ENCODE measurements at places on chromosomes 12 and 14. TPM values are rescaled to one million over a fixed set of nuclear protein-coding genes. Genes with fewer than 3 reads are reported as not detected.

- H3K27me3 ChIP-seq, result peaks cover 4% of the 10 kb centered on the region
- peaks cover 35% of the 10 kb centered on the region for H3K4me1 ChIP-seq
- no peak for DNase-seq
- H3K36me3 ChIP-seq, result peaks cover 12% of the 10 kb centered on the region
- no peak overlapping the region for H3K27ac ChIP-seq
These were observed 8.0 kb downstream of the DUSP6 start for GRCh38 chr12:89344043-89344861.

- no peaks in the 10 kb centered on the region for H3K27me3 ChIP-seq
- no peak overlapping the region for H3K4me3 ChIP-seq
- DNase-seq, result peak; percentile 48
- no peak overlapping the region for H3K27ac ChIP-seq
These were observed 91.2 kb upstream of the PARP11 start for GRCh38 chr12:3964439-3964838.

- no peaks in the 10 kb centered on the region for H3K36me3 ChIP-seq
- DNase-seq, result no peak
- H3K4me3 ChIP-seq, result no peak overlapping the region
- peaks cover 14% of the 10 kb centered on the region for H3K27me3 ChIP-seq
These were observed 4.1 kb downstream of the CYP46A1 start for GRCh38 chr14:99688210-99688581.

DNA sequence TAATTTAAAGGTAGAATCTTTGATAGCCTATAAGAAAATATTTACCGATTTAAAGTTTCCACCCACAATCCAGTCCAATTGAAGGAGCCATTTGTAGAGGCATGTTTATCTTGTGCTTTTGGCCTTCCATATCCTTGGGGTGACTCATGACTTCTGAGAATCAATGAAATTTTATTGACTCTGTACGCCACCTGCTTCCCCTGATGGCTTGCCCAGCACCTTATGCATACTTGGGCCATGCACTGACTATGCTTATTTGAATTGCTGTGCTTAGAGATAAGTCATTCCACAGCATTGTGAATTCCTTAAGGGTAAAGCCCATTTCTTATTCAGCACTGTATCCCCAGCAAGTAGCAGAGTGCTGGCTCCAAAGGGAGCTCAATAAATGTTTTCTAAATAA, 954.8 kb upstream of the SEL1L start:
- H3K27me3 ChIP-seq, result no peaks in the 10 kb centered on the region
- H3K4me3 ChIP-seq, result no peak overlapping the region
- no peak overlapping the region for H3K27ac ChIP-seq
- no peak for DNase-seq
- H3K36me3 ChIP-seq, result no peaks in the 10 kb centered on the region
- no peaks in the 10 kb centered on the region for H3K4me1 ChIP-seq

DNA sequence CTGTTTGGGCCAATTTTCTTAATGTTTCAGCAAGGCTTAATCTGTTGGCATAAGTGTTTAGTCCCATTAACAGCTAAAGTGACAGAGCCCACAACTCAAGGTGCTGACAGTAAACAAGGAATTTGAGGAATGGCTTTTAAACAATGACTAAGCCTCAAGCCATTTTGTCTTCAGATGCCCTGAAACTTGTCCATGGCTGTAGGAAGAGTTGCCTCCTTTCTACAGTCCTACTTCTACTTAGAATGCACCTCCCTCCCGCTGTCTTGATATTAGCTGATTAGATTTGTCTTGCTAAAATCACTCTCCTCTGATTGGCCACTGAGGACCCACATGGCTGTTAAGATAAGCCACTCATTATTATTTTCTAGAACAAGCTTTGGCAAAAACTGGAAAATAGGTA, 188.4 kb upstream of the OTX2 start:
- peaks cover 13% of the 10 kb centered on the region for H3K27me3 ChIP-seq
- no peak overlapping the region for H3K4me3 ChIP-seq
- H3K4me1 ChIP-seq, result no peaks in the 10 kb centered on the region
- no peak overlapping the region for H3K27ac ChIP-seq
- H3K36me3 ChIP-seq, result no peaks in the 10 kb centered on the region

- no peak overlapping the region for H3K4me3 ChIP-seq
- H3K36me3 ChIP-seq, result peaks cover 2% of the 10 kb centered on the region
- H3K27ac ChIP-seq, result no peak overlapping the region
- no peak for DNase-seq
- H3K4me1 ChIP-seq, result peaks cover 8% of the 10 kb centered on the region
These were observed 8.6 kb upstream of the RAN start for GRCh38 chr12:130863298-130863697.

The ADGRD1 gene
- not detected for total RNA-seq

DNA sequence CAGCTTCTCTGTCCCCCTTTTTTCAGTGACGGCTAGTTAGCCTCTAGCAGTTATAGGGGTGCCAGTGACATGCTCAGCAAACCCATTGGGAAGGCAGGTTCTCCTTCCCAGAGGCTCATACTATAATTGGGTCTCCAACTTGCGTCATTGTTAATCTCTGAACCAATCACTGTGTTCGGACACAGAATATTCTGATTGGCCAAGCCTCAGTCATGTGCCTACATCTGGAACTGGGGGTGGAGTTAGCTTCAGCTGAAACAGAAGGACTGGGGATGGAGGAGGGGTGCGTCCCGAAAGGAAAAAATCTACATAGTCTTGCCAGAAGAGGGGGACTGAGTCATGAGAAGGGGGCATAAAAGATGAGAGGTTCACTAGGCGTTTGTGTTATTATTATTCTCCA, 165.6 kb downstream of the SUDS3 start:
- no peaks in the 10 kb centered on the region for H3K36me3 ChIP-seq
- no peaks in the 10 kb centered on the region for H3K4me1 ChIP-seq
- no peak overlapping the region for H3K4me3 ChIP-seq
- DNase-seq, result no peak
- H3K27me3 ChIP-seq, result peaks cover 2% of the 10 kb centered on the region
- no peak overlapping the region for H3K27ac ChIP-seq

DNA sequence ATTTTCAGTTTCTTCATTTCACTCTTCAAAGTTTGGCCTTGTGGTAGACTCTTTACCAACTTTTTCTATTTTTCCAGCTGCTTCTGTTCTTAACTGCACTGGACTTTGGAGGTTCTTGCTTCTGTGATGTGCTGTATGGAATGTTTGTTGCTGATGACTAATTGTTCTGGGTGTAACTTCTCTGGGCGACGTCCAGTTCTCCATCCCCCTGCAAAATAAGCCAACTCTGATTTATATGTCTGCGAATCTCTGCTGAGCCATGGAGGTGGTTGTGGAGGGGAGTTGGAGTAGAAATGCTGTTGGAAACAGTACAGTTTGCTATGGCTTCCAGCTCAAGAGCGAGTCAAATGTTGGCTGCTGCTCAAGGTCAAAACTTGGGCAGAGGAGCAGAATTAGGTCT, 113.9 kb upstream of the DYRK2 start:
- no peaks in the 10 kb centered on the region for H3K36me3 ChIP-seq
- DNase-seq, result no peak
- no peak overlapping the region for H3K4me3 ChIP-seq
- peaks cover 6% of the 10 kb centered on the region for H3K4me1 ChIP-seq

DNA sequence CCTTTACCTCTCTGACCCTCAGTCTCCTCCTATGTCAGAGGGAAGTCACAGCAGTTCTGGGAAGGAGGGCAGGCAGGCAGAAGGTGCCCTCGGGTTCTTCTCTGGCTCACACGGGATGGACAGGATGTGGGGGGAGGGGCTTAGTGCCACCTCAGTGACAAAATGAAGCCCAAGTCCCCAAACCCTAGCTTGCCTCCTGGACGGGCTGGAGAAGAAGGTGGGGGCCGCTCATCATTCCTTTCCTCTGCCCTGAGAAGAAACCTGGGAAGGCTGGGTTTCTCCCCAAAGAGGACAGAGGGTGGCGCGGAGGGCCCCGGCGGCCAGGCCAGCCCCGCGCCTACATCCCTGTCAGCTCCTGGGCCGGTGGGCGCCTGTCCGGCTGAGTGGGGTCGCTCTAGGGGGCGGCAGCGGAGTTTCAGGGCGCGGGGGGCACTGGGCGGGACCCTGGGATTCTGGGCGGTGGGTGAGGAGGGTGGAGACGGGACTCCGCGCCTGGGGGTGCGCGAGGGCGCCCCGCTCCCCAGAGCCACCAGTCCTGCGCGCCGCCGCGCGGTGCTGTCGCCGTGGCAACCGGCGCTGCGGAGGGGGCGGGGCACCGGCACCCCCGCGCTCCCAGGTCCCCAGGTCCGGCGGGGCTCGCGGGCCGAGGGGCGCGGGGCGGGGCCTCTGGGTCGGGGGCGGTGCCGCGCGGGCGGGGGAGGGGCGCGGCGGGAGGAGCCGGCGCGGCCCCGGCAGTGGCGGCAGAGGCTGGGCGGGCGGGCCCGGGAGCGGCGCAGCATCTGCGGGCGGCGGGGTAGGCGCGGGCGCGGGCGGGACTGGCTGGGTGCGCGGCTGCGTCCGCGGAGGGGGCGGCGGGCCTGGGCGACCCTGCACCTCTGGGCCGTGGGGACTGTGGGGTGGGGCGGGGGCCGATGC, at the start of gene TMEM121:
Gene TMEM121 (plus strand): TSS at position 723 of the 915 bp plus-strand sequence. CDS start 2,252 bp downstream, outside the sequence.
- H3K27me3 ChIP-seq, result peaks cover 9% of the 10 kb centered on the region
- H3K4me3 ChIP-seq, result peak within 1 kb of the TSS; percentile 79
- peak within 1 kb of the TSS; percentile 66 for H3K27ac ChIP-seq

The USP5 gene
- 115 TPM for total RNA-seq

Data from activated naive CD4-positive, alpha-beta T cell treated with anti-CD3 and anti-CD28 coated beads for 36 hours (primary cell).